ENCODE measurements at places on chromosomes 1 and 21.
A peak's percentile ranks its signal among the peaks of the same experiment; 100 is the strongest.

- peak; percentile 74 for ATAC-seq
Measured at GRCh38 chr1:65260851-65261473, 48.4 kb upstream of the DNAJC6 start.

- ATAC-seq: no peak
Measured at GRCh38 chr1:185966471-185966870, 232.3 kb downstream of the HMCN1 start.

DNA sequence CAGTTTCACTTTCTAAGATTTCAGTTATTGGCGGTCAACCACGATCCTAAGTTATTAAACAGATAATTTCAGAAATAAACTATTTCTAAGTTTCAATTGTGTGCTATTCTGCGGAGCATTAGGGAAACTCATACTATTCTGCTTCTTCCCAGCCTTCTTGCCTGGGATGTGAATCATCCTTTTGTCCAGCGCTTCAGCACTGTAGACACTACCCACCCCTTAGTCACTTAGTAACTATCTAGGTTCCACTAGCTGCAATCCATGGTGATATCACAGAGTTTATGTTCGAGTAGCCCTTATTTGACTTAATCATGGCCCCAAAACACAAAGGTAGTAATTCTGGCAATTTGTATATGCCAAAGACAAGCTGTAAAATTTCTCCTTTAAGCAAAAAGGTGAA is 279.9 kb upstream of the ADAMTS5 start:
- ATAC-seq: 0 out of 3 replicates have a peak, but pooled peaks have one; percentile 30

DNA sequence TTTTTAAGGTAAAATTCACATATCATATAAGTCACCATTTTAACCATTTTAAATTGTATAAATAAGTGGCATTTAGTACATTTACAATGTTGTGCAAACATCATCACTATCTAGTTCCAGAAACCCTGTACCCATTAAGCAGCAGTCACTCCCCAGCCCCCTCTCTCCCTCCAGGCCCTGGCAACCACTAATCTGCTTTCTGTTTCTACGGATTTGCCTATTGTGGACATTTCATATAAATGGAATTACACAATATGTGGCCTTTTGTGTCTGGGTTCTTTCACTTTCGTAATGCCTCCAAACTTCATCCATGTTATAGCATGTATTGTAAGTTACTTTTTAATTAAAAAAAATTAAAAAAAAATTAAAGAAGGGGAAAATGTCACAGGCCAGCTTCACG is 58.0 kb upstream of the RAB3GAP2 start:
- no peak for ATAC-seq

GRCh38 chr1:23369335-23370013 is at the start of gene ZNF436:
Gene ZNF436 (minus strand): TSS chr1:23369836. CDS start chr1:23368005, 1,831 bp downstream.
- ATAC-seq: peak; percentile 41

DNA sequence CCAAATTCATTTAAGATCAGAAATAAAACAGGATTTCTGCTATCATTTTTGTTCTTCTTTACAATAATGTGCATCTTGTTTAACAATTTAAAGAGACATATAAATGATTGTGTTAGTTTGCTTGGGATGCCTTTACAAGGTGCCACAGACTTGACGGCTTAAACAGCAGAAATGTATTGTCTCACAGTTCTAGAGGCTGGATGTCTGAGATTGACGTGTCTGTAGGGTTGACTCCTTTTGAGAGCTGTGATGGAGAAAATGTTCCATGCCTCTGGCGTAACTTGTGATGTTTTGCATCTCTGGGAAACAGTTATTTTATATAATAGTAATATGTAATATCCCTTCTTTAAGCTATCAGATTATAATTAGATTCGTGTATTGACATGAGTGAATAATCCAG is 1091.6 kb upstream of the PRMT6 start:
- ATAC-seq: no peak
